ENCODE measurements at places on chromosomes 11 and 22.

GRCh38 chr11:1044160-1044559 lies 7.6 kb upstream of the MUC6 start:
- DNase-seq = no peak

GRCh38 chr22:17562906-17563870 lies at the start of gene SLC25A18:
SLC25A18 (plus strand) TSS chr22:17563498; CDS start chr22:17579945, 16,447 bp downstream.
- no peak for DNase-seq

- DNase-seq = peak; percentile 55
Observed at GRCh38 chr11:19441752-19442553, 201.2 kb upstream of the E2F8 start.

DNA sequence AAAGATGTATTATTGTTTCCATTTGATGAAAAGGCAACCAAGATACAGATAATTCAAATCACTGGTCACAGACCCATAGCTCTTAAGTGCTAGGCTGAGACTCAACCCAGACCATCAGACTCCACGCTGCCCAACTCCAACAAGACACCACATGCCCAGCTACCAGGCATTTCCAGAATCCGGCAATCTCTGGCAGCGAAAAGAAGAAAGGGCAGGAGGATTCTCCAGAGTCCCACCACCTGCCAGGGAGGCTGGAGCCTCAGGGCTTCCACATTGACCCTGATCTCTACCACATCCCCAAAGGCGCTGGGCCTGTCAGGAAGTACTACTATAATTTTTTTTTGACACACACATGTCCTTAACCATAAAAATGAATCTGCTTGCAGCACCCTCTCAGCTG lies 61.4 kb upstream of the ARFGAP3 start:
- no peak for DNase-seq

DNA sequence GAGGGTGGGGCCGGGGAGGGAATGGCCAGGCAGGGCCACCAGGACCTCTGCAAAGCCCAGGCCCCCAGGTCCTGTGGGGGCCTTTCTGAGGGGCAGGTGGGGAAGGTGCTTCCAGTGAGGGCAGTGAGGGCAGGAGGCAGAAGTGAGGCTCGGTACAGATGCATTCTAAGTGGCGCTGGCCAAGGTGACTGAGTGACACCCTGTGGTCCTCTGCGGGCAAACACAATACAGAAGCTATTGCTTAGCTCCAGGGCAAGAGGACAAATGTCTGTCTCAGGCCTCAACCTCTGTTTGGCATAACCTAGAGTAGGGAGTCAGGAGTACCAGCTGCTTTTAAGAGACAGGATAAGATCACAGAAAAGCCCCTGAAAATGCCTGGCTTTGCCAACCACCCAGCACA lies 31.3 kb downstream of the B3GAT1 start:
- no peak for DNase-seq

DNA sequence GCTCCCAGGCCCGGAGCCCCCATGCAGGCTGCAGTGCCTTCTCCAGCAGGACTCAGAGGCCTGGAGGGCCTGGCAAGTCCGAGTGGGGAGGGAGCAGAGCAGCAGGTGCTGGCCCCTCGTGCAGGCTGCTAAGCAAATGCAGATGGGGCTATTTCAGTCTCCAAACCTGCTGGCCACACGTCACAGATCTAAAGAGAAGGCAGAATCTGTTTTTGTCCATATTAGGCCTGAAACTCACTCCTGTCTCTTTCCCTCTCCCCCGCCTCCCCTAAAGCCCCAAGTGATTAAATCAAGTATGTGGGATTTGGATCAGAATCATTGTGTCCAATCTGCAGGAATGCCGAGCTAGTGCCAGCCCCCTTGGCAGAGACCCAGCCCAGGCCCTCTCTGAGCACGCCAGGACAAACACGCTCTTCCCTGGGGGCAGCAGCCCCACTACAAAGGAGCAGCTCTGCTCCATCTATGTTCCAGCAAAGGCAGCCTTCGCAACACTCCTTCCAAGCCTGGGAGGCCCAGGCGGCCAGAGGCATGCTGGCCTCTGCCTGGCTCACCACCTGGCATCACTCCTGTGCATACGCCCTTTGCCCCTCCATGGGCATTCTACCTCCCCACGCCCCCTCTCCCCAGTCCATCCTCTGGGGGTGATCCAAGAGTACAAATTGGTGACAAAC lies 26.5 kb downstream of the RPL27A start:
- no peak for DNase-seq

GRCh38 chr11:36996795-36997194 lies 398.8 kb upstream of the RAG2 start:
- no peak for DNase-seq

- DNase-seq = no peak
Observed at GRCh38 chr11:88297421-88297820, 40.1 kb downstream of the CTSC start.

DNA sequence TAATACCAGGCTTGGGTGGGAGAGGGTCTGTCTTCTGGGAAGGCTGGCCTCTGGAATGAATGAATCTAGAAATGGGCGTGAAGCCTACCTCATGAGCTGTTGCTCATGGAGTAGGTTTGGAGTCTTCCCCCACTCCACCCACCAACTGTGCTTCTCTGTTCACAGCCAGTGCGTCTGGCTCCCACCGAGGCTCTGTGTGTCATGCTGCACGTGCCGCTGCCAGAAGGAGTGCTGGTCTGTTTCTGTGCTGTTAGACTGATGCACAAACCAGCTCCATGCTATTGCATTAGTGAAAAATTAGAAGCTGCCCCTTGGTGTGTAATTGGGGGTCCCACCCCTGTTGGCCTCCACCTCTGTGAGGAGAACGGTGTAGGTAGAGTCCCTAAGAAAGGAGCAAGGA lies 132.3 kb upstream of the PARVA start:
- no peak for DNase-seq

DNA sequence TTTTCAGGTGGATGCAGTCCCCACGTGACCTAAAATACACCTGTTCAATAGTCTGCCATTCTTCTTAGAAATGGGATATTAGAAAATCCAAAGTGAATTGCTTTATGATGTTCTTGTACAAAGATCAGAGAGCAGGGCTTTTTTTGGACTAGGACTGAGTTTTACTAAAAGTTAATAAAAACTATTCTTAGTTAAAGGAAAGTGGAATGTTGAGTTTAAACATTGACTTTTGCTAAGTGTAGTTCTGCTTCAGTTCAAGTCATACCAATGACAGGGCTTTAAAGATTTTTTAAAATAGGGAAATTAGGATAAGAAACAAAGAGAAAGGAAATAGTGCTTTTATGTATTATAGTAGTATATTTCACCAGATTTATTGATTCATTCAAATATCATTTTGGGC lies at the start of gene SLC22A24:
Gene SLC22A24, minus strand, starts transcription at position 101 of the 400 bp plus-strand sequence. CDS start 442 bp downstream, outside the sequence.
- no peak for DNase-seq

- no peak for DNase-seq
Observed at GRCh38 chr11:93783765-93784144, 327 bp upstream of the MED17 start.

- no peak for DNase-seq
Observed at GRCh38 chr11:8338138-8338537, 74.5 kb upstream of the LMO1 start.

DNA sequence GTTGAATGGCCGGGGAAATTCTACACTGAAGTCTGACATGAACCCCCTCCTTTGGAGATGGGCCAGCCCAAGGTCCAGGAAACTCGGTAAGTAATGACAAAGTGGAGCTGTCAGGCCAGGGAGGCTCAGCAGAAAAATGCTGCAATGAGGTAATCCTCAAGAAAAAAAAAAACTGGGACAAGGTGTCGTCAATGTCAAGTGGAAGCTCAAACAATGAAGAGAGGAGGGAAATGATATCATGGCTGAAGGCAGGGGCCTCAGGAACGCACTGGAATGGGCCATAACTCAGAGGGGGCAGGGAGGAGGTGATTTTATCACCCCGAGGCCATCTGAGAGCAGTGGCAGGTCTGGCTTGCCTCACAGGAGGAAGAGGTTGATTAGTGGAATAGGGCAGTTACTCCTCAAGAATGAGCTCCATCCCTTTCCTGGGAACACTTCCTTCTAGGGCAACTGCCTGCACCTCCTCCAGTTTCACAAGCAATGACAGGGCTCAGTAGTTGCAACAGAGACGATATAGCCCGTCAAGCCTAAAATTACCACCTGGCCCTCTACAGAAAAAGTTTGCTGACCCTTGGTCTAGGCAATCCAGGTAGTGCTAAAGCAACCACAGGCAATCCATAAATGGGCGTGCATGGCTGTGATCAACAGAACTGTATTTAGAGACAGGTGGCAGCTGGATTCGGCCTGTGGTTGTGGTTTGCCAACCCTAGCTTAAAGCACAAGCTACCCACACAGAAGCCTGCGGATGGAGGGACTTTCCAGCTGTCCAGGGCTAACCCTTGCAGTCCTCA lies 65.2 kb downstream of the FBXO7 start:
- no peak for DNase-seq

- no peak for DNase-seq
Observed at GRCh38 chr22:42814215-42814614, 42.9 kb downstream of the ARFGAP3 start.

- peak; percentile 20 for DNase-seq
Observed at GRCh38 chr22:32971276-32971675, 86.9 kb downstream of the SYN3 start.

- no peak for DNase-seq
Observed at GRCh38 chr11:19985111-19985510, 175.2 kb downstream of the DBX1 start.

DNA sequence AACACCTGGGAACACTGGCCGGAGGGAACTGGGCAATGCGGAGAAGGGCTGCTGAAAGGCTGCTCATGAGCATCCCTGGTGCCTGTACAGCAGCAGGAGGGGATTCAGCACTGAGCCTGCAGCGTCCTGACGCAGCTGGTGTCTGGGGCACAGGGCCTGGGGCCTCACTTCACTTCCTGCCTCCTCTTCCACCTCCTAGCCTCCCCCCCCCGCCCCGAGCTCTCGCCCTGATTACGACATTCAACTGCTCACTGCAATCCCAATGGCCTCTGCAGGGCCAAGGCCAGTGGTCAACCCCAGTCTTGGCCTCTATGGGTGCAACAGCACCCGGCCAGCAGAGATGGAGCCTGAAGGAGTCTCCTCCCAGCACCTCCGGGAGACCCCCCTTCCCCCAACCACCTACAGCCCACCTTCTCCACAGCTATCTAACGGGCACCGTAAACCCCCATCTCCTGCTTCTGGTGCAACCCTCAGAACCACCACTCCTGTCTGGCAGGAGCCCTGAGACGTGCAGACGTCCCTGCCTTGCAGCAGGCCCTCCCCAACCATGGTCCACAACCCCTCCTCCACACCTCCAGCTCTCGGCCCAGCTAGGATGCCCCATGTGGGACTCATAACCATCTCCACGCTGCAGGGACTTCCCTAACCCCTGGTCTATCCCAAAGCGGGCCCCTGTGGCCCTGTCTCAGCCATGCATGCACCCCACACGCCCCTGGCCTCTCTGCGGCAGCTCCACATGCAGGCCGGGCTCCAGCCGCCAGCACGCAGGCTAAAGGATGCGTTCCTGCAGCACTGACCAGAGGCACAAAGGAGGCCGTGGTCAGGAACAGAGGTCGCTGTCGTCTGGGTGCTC lies 38.2 kb downstream of the BRD1 start:
- DNase-seq = peak; percentile 13

DNA sequence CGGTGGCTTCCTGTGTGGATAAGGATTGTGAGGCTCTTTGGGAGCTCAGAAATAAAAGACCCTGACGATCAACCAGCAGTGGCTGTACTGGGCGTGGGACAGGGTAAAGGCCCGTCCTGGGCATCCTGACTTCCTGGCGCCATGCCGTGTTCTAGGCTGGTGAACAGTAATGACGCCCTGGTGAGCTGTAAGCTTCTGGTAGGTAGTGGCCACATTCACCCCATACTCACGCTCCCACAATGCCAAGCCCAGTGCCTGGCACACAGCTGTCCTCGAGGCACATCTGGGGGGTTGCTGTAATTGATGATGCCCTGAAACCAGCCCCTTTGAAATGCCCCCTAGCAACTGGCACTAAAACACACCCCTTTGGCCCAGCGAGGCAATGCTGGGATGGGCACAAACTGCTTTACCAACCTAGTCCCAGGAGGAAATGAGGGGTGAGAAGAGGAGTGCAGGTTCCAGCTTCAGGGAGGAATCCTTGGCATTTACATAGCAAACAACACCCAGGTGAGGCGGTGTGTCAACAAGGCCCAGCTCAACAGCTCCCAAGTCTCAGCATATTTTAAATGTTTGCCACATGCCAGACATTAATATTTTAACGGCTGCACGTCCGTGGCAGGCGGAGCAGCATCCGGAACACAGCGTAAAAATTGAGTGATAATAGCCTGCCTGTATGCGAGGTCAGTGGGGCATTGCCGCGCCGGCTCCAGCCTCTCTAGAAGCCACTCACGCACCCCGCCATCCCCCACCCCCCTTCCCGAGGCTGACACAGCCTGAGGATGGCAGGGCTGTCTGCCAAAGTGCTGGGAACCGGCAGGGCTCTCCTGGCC lies 79.3 kb downstream of the DSCAML1 start:
- DNase-seq = no peak

DNA sequence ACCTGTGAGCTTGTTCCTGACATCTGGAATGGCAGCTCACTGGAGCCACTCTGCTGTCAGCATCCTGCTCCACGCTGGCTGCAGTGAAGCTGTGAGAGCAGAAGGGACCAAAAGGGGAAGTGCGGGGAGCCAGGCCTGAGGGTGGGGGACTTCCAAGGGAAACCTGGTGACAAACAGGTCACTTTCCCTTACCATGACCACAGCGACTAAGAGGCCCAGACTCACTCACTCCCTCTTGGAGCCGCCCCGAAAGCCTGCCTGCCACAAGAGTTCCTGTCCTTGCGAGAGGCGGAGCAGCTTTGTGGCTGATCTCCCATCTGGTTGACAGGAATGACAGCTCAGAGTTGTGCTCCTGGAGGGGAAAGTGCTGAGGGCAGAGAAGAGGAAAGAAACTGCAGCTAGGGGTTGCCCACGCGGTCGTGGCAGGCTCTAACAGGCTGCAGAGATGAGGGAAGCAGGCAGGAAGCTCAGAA lies 183.8 kb upstream of the NTM start:
- no peak for DNase-seq

- no peak for DNase-seq
Observed at GRCh38 chr11:115887727-115888126, 383.5 kb upstream of the CADM1 start.

DNA sequence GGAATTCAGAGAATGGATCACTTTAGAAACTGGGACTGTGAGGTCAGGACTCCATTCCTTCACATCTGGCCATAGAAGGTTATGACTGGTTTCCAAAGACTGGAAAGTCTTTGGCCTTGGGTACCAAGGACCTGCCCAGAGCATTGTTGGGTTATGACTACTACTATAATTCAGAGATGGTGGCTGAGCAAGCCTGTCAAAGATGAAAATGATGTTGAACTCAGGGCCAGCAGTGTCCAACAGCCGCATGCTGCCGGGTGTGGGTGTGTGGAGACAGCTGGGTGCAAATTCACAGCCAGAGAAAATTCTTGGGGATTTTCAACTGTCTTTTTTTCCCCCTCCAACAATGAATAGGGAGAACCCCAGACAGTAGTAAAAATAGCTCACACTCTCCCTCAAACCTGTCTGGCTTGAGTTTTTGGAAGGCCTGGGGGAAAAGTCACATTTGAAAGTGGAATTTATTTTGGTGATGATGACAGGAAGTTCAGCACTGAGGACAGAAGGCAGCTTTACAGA lies 166.8 kb upstream of the NCAM1 start:
- no peak for DNase-seq

DNA sequence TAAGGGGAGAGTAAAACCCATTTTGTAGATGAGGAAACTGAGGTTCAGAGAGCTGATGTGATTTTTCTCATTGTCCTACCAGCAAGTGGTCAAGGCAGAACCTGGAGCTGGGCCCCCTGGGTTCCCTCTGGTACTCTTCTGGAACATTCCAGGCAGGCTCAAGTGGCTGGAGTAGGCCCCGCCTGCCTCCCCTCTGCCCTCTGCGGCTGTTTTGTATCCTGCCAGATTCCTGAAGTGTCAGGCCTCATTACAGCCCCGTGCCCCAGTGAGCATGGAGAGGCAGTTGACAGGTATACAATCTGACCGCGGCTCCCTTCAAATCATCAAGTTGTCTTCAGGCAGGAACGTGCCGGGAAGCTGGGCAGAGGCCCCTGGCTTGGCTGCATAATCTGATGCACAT lies 94.6 kb upstream of the CD82 start:
- DNase-seq = no peak
